ENCODE measurements at places on chromosomes 4 and X.

DNA sequence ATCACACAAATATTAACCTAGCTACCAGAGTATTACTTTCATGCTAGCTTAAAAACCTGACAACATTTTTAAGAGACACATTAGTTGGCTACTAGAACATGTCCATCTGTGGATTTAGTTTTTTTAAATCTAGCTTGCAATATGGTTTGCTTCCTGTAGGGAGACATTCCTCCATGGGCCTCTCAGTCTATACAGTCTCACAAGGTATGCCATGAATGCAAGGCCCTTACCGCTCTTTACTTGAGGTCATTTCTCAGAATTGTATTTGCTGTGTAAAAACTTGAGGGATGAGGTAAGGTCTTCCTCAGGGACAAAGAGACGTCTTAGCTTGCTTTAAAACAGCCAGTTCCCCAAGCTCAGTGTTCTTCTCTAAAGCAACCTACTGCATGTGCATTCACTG, 26.9 kb downstream of the UBA6 start:
- no peak for DNase-seq

- DNase-seq, result no peak
These were observed 27.6 kb downstream of the C4orf50 start for GRCh38 chr4:5990446-5991160.

GRCh38 chr4:178356725-178357124, 914.5 kb upstream of the AGA start:
- no peak for DNase-seq

DNA sequence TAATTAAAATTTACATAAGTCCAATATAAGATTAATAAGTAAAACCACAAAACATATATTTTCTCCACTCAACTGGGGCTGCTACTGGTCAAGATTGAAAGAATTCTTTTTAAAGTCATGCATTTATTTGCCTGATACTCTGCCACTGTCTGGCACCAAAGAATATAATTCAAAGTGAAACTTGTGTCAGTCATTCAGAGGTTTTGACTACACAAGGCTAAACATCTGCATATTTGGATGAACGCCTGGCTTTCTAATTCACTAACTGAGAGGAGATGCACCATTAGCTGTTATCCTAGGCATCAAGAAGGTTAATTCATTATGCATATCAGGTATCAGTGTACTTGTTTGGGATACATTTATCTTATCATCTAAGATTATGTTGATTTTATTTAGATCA, 598.5 kb downstream of the CENPC start:
- DNase-seq, result no peak

GRCh38 chrX:16511796-16512776, 137.9 kb upstream of the S100G start:
- DNase-seq, result no peak
